ENCODE measurements at places on chromosomes 1 and 21.

- H3K4me3 ChIP-seq = no peak overlapping the region
- DNase-seq = no peak
- H3K27ac ChIP-seq = no peak overlapping the region
These were observed 122.5 kb upstream of the NCAM2 start for GRCh38 chr21:20875742-20876141.

DNA sequence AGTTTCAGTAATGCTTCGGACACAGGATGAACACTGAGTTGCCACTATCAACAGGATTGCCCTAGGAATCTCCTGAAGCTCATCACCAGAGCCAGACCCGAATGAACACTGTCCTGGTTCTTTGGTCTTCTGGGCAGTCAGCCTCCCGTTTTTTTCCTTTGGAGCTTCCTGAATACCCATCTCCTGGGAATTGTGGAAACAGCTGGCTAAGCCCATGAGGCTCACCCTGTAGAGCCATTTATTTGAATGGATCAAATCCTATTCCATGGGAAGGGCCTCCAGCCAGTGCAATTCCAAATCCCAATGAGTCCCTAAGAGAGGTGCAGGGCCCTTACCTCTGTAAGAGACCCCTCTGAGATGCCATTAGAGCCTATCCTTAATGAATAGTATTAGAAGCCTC lies 5.9 kb downstream of the RCSD1 start:
- no peaks in the 10 kb centered on the region for H3K27me3 ChIP-seq
- no peak for DNase-seq
- no peaks in the 10 kb centered on the region for H3K36me3 ChIP-seq
- H3K27ac ChIP-seq = peak overlapping the region; percentile 49

- peaks cover 46% of the 10 kb centered on the region for H3K4me1 ChIP-seq
- DNase-seq = no peak
- no peaks in the 10 kb centered on the region for H3K27me3 ChIP-seq
- H3K27ac ChIP-seq = no peak overlapping the region
These were observed 60.7 kb upstream of the SELENON start for GRCh38 chr1:25739341-25739740.

DNA sequence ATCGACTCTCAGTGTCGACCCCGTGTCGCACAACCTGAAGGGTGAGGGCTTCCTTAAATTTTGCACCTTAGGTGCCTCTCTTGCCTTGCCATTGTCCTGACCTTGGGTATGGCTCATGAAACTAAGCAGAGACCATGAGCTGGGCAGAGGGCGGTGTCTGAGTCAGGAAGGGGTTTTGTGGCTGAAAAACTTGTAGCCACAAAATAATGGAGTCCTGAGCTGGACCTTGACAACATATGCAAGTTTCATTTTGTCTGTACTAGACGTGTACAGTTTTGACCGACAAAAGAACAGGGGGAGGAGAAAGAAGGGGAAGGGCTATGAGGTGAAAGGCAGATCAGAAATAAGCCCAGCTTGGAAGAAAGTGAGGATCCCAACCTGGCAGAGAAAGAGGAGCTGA lies 8.3 kb upstream of the RUNX1 start:
- H3K4me1 ChIP-seq = peaks cover 11% of the 10 kb centered on the region
- DNase-seq = no peak
- H3K4me3 ChIP-seq = no peak overlapping the region
- H3K27me3 ChIP-seq = no peaks in the 10 kb centered on the region
- no peak overlapping the region for H3K27ac ChIP-seq
- H3K36me3 ChIP-seq = no peaks in the 10 kb centered on the region

DNA sequence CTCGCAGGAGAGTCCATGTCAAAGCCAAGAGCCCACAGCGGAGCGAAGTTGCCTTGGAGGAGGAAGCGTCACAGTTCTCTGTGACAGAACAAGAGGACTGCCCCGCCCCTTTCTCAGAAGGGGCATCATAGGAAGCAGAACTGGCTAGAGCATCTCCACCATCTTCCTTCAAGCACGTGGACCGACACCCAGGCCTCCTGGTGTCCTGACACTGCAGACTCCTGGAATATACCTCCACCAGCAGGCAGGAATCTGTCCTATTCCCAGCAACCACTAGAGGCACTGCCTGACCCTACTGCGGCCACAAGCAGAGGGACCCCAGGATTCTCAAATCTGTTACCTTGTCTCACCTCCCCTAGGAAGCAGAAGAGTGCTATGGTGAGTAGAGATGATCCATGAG lies 37.8 kb downstream of the GPA33 start:
- H3K27me3 ChIP-seq = no peaks in the 10 kb centered on the region
- H3K4me3 ChIP-seq = no peak overlapping the region
- no peak for DNase-seq
- H3K27ac ChIP-seq = no peak overlapping the region

DNA sequence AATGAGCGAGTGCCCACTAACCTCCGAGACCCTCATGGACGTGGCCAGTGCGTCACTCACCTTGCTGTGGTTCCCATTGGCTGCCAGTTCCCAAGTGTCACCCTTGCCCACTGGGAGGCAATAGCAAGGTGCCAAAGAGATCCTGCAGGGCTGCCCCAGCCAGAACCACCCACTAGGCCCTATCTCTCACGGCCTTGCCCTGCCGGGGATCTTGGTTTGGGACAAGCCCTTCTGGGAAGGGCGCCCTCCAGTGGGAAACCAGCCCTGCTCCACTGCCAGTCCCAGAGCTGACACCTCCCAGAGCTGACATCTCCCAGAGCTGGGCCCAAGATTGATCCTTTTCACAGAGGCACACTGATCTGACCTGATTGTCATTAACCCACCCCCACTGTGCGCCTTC lies 2.1 kb upstream of the SELENON start:
- no peak for DNase-seq
- peaks cover 78% of the 10 kb centered on the region for H3K4me1 ChIP-seq

- H3K27me3 ChIP-seq = no peaks in the 10 kb centered on the region
- H3K36me3 ChIP-seq = no peaks in the 10 kb centered on the region
- peak overlapping the region; percentile 72 for H3K4me3 ChIP-seq
- peak overlapping the region; percentile 79 for H3K27ac ChIP-seq
- H3K4me1 ChIP-seq = peaks cover 57% of the 10 kb centered on the region
These were observed 4.0 kb upstream of the PEX10 start for GRCh38 chr1:2416403-2416802.

DNA sequence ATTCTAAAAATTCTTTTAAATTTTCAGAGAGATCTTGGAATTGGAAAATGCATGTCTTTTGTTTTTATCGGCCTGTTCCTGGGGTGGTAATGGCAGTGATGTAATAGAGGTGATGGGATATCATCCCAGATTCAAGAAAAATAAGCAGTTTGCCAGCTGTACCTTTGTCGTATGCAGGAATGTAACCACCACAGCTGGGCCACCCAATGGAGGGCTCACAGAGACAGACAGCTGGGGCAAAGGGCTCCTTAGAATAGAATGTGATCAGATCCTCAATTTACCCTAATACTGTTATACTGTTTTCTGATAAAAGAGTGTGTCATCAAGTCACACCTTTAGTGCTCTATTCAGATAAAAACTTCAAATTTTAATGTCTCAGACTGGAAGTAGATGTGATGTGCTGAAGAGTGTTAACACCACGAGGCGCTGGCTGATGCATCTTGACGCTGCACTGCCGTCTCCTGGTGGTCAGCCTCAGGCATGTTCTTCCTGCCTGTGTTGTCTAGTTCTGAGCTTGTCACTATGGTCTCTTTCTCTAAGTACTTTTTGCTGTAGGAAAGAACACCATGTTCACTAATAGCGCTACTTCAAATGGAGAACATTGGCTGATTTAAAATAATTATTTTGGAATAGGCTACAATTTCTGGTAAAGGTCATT lies 78.8 kb downstream of the C1orf21 start:
- no peaks in the 10 kb centered on the region for H3K36me3 ChIP-seq
- DNase-seq = no peak
- H3K27me3 ChIP-seq = no peaks in the 10 kb centered on the region
- H3K4me3 ChIP-seq = no peak overlapping the region

DNA sequence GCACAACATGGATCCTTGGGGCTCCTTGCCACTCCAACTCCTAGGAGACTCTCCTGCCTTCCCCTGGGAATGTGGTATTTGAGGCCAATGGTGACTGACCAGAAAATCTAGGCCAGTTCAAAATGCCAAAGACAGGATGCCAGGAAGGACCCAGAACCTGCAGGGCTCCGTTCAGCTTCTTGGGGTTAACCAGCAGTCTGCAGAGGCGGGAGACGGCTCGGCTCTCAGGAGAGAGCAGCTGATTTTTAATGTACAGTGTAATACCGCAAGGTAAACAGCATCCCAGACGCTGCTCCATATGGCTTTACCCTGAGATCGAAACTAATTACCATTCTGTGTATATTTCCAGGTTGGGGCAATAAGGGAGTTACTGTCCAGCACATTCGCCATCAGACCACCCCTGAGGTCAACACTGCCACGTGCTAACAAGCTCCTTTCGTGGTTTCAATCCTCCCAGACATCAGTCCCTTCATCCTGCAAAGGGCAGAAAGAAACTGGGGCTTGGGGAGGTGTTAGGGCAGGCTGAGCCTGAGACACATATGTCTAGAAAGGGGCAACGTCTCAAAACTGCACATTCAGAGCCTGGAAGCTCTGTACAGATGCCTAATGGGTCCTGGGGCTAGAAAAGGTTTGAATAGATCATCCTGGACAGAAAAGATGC lies 16.7 kb downstream of the ITPKB start:
- H3K36me3 ChIP-seq = peaks cover 11% of the 10 kb centered on the region
- peaks cover 93% of the 10 kb centered on the region for H3K4me1 ChIP-seq
- no peaks in the 10 kb centered on the region for H3K27me3 ChIP-seq
- H3K4me3 ChIP-seq = peak overlapping the region; percentile 19
- no peak for DNase-seq
- peak overlapping the region; percentile 82 for H3K27ac ChIP-seq

GRCh38 chr1:44903011-44903680 lies 60.1 kb upstream of the PTCH2 start:
- no peak for DNase-seq
- no peak overlapping the region for H3K4me3 ChIP-seq
- no peak overlapping the region for H3K27ac ChIP-seq
- no peaks in the 10 kb centered on the region for H3K36me3 ChIP-seq
- no peaks in the 10 kb centered on the region for H3K4me1 ChIP-seq

GRCh38 chr1:4500441-4500840 lies 154.0 kb upstream of the AJAP1 start:
- peaks cover 8% of the 10 kb centered on the region for H3K27me3 ChIP-seq
- no peak for DNase-seq
- no peak overlapping the region for H3K4me3 ChIP-seq
- no peaks in the 10 kb centered on the region for H3K4me1 ChIP-seq
- H3K36me3 ChIP-seq = no peaks in the 10 kb centered on the region

GRCh38 chr1:44289530-44289929 lies 65.5 kb downstream of the ERI3 start:
- H3K27me3 ChIP-seq = no peaks in the 10 kb centered on the region
- H3K36me3 ChIP-seq = peaks cover 31% of the 10 kb centered on the region
- H3K4me3 ChIP-seq = no peak overlapping the region
- no peak for DNase-seq
- no peaks in the 10 kb centered on the region for H3K4me1 ChIP-seq
- H3K27ac ChIP-seq = no peak overlapping the region

DNA sequence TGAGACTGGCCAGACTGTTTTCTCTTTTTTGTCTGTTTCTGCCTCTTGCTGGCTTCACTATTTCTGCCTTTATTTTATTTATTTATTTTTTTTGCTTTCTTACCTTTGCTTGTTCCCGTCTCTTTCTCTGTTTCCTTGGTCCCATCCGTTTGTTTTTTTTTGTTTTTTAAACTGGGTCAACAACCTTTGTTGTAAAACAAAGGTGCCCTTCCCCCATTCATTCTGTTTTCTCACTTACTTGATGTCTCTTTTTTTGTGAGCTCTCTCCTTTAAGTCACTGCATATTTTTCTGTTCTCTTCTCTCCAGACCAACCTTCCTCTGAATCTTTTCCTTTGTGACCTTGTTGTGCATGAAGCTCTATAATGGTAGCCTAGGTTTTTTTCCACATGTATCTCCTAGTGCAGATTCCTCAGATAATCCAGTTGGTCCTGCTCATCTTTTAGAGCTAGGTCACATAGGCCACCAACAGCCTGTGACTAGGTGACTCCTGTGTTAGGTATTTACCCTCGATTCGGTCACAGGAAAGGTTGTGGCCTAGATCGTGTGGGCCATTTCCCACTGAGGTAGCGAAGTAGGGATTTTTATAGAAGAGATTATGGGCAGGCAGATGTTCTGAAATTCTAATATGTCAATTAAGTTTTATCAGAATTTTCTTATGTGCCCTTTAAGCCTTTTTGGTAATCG lies 15.9 kb downstream of the GNAI3 start:
- H3K27ac ChIP-seq = no peak overlapping the region
- H3K4me1 ChIP-seq = peaks cover 9% of the 10 kb centered on the region
- H3K27me3 ChIP-seq = no peaks in the 10 kb centered on the region
- DNase-seq = no peak

GRCh38 chr1:6603915-6604558 lies 1.4 kb upstream of the KLHL21 start:
- no peaks in the 10 kb centered on the region for H3K36me3 ChIP-seq
- peaks cover 15% of the 10 kb centered on the region for H3K4me1 ChIP-seq
- H3K27me3 ChIP-seq = no peaks in the 10 kb centered on the region
- DNase-seq = no peak
- peak overlapping the region; percentile 79 for H3K4me3 ChIP-seq

DNA sequence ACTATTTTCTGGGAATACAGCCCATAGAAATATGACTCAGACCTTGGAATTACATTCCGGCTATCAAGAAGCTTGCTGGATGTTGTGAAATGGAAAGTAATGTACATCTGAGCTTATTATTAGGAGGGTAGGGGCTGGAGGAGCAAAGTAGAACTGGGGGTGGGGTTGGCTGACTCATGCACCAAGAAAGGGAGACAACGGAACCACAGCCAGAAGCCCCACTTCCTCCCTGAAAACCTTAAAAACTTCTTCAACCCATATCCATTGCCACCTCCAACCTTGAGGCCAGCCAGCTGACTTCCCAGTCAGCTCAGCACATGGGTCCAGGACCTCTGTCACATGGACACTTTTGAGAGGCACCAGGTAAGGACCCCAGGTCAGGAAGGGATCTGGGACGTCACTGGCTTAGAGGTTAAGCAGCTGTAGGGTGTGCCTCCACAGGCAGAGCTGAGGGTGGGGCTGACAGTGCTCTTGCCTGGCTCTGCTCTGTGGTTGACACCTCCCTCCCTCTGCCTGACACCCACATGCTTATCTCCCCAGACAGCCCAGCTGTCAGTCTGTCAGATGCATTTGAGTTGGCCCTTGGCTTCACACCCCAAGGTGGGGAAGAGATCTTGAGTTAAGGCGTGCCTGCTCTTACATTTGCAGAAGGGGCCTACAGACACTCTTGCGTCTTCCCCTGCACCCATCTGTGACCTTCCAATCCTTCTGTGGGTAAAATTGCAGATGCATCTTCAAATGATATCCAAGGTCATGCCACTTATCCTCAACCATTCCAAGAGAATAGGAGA lies 5.7 kb upstream of the ZNF683 start:
- DNase-seq = peak; percentile 85
- peak overlapping the region; percentile 23 for H3K4me3 ChIP-seq

DNA sequence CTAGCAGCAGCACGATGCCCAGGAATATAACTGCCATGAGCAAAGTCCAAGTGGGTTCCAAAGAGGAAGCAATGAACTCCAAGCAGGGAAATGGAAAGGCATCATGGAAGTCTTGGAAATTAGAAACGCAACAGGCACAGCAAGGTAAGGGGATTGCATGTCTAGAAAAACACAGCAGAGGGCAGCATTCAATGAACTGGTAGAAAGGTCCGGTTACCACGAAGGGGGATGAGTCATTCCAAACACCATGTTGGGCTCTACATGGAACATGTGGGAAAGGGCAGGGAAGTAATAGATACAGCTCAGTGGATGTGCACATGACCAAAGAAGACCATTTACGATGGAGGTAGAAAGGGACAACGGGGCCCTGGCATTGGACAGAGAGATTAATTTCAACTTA lies 36.4 kb downstream of the RXRG start:
- DNase-seq = no peak
- no peaks in the 10 kb centered on the region for H3K4me1 ChIP-seq
- H3K27ac ChIP-seq = no peak overlapping the region
- no peaks in the 10 kb centered on the region for H3K36me3 ChIP-seq
- peaks cover 28% of the 10 kb centered on the region for H3K27me3 ChIP-seq
